ENCODE measurements at places on chromosomes 3 and 15.

DNA sequence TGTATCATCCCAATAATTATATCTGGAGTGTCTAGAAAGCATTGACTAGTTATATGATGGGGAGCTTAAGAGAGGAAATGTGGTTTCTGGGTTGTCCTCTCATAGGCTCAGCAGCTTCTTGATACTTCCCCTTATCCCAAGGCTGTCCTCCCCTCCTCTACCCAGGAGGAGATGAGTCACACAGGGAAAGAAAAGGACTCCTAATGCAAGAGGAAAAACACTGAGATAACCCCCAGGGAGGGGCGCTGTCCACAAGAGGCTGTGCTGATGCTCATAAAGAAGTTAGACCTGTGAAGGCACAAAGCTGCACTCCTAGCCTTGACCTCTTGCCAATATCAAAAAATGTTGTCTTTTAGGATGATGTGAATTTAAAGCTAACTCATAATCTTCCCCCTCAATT is 28.8 kb upstream of the GYG1 start:
- no peak for DNase-seq

- DNase-seq: no peak
These were observed 39.3 kb upstream of the LACTB start for GRCh38 chr15:63082366-63082765.

- DNase-seq: no peak
These were observed 316.9 kb upstream of the UMPS start for GRCh38 chr3:124413393-124413792.

GRCh38 chr3:117243657-117244056 is 534.1 kb downstream of the TUSC7 start:
- DNase-seq: no peak

GRCh38 chr15:33956397-33956796 is 11.9 kb upstream of the CHRM5 start:
- no peak for DNase-seq

DNA sequence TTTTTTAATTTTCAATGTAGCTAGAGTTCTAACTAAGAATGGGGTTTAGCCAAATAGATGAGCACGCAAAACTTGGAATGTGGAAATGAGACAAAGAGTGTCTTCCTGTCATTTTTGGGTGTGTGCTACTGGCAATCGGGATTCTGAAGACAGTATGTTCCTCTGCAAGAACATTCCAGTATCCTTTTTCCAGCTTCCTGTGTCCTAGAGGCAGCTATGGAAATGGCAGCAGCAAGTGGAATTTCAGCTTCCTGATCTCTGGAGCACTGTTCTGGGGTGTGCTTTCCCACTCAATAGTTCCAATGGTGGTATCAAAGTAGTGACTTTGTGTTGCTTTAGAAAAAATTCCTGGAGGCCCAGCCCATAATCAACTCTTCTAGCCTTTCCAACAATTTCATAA is 642.9 kb upstream of the KCNMB2 start:
- no peak for DNase-seq

DNA sequence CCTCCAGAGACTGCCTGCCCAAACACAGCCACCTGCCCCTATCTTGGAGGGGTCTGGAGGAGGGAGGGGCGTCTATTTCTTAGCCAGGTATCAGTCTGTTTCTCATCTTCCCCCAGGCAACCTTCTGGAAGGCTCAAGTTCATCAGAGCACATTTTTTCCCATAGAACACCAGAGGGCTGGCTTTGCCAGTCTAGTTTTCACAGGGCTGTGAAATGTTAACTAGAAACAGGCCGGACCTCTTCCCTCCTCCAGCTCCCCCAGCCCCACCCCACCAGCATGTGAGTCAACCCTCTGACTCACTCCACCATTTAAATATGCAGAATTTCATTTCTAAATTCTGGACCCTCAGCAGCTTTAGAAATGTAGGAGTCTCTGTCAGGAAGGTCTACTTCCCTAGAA is 66.9 kb downstream of the SLCO2A1 start:
- DNase-seq: no peak

GRCh38 chr3:28290863-28291300 is 49.5 kb downstream of the CMC1 start:
- DNase-seq: no peak

DNA sequence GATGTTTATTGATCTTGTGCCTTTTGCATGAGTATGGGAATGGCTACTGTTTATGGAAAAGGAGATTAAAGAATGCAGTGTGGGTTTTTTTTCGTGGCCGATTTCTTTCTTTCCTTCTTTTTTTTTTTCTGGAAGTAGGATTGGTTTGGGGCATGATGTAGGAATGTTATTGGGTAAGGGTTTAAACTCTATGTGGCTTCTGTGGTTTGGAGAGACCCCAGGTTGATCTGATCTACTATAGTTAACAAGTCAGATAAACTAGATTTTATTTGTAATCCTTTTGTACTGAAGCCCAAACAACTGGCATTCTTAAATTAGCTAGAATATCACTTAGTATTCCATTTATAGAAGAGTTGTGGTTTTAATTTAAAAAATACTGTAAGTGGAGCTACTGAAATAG is 304.8 kb downstream of the LPP start:
- no peak for DNase-seq

DNA sequence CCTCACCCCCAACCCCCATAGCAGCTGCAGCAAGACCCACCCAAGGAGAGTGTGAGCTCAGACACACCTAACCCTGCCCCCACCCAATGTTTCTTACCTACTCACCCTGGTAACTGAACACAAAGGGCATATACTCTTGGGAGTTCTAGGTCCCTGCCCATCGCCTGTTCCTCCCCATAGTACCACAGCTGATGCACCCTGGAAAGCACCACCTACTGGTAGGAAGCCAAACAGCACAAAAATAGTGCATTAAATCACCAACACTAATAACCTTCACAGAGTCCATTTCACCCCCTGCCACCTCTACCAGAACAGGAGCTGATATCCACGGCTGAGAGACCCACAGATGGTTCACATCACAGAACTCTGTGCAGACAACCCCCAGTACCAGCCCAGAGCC is 245.2 kb downstream of the EFHB start:
- no peak for DNase-seq

Data from GM13976 (cell line).